ENCODE measurements at places on chromosomes 2 and 18.

DNA sequence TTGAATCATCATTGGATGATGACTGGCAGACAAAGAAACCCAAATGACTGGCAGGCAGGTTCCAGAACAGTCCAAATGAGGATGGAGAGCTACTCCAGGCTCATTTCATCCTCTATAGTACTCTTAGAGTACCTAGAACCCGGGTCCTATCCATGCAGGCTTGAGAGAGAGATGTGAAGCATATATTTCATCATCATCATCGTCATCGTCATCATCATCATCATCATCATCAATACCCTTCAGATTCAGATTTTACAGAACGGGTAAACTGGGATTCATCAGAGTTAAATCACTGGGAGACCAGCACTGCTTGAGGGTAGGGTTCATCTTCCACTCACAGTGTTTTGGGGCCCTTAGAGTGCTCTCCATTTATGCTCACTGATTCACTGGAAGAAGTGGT lies 52.3 kb downstream of the PAX8 start:
- no peak for DNase-seq

GRCh38 chr2:195017890-195018289 lies 639.1 kb upstream of the SLC39A10 start:
- no peak for DNase-seq

DNA sequence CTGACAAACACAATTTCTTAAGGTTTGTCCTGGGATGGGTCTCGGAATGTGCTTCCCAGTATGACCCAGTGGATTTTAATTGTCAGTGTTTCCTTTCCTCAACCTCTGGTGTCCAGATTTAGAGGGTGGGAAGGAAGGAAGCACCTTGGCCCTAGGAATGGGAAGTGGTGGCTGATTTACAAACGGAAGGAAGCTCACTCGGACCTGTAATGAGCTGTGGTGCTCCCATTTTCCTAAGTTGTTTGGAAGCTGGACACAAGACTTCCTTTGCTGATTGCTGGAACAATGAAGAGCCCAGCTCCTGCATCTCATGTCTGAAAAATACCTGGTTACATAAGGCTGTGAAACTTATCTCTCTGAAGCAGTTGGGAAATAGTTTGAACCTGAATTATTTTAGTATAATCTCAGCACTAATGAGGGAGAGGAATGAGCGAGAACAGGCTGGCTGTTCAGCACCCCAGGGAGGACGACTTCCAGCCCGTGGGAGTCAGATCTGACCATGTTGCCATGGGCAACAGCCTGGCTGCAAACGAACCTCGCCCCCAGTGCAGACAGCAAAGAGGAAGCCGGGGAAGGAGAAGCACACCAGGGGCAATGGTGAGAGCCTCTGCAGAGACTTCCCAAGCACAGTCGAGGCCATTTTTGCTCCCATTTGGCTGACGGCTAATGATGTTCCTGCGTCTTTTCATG lies 74.4 kb upstream of the ASB18 start:
- DNase-seq: no peak

GRCh38 chr2:19748073-19748375 lies 153.8 kb downstream of the TTC32 start:
- no peak for DNase-seq

DNA sequence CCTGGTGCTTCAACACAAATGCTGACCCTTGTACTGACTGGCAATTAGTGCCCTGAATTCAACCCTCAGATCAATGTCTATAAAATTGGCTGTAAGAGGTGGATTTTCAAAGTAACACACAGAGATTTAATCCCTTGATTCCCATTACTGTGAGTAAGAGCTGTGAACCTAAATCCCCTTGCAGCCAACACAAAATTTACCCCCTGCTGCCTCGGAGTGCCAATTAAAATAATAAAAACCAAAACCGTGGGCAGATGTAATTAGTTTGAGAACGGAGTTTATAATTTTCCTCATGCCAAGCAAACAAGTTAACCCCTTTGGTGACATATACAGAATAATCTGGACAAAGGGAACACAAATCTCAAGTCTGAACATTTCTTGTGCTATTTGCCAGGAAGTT lies 55.8 kb upstream of the REV1 start:
- DNase-seq: no peak

DNA sequence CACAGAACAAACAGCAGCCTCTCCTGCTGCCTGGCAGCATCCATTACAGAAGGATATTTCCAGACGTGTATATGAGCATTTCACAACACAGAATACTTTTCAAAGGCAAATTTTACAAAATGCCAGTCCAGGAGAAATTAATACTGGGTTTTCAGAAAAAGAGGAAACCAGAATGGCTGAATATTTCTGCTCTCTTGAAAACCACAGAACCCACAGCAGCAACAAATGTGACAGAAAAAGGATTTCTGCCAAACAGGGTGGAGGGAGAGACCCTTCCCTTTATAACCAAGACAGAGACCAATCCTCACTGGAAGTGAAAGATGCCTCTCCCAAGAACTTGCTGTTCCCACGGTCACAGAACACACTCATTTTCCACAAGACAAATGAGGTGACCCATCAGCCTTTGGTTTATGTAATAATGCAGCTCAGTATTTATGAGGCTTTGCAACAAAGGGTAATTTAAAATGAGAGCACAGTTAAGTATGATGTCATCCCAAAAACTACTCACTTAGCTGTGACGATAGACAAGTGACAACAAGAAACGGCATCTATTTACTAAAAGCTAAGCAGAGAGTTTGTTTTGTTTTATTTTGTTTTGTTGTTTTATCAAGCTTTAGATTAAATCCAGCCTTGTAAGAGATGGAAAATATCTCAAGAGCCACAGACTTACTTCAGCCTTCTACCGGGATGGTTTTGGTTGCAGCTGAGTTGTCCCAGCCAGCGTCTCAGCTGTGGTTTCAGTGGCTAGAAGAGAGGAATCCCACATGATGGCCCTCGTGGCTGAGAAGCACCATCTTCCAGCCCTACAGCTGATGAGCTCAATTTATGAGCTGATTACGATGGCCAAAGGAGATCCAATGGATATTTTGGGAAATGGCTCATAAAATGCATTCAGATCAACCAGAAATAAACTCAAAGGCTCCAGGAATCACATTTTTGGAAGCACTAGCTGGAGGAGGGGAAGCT lies 249.3 kb upstream of the AGAP1 start:
- DNase-seq: no peak

- peak; percentile 23 for DNase-seq
Measured at GRCh38 chr2:65057391-65058052, 1.3 kb downstream of the CEP68 start.

DNA sequence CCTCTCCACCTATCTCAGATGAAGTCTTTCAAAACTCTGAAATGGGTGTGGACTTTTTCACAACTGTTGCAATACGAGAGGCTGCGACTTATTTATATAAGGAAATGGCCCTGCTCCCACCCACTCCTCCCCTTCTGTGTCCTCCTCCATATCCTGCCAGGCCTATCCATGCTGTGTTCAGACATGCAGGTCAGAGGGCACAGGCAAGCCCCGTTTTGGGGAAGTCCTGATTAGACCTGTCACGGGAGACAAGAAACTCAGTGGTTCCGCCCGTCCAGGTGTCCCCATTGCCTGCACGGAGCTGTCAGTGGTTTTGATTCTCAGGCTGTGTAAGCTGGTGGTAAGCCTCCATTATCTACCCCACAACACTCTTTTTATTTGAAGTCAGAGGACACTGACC lies 99.6 kb upstream of the MGAT5 start:
- DNase-seq: no peak

- DNase-seq: no peak
Measured at GRCh38 chr2:3494984-3495666, 24.2 kb downstream of the ADI1 start.

GRCh38 chr2:31785876-31786275 lies 205.1 kb upstream of the SRD5A2 start:
- no peak for DNase-seq

DNA sequence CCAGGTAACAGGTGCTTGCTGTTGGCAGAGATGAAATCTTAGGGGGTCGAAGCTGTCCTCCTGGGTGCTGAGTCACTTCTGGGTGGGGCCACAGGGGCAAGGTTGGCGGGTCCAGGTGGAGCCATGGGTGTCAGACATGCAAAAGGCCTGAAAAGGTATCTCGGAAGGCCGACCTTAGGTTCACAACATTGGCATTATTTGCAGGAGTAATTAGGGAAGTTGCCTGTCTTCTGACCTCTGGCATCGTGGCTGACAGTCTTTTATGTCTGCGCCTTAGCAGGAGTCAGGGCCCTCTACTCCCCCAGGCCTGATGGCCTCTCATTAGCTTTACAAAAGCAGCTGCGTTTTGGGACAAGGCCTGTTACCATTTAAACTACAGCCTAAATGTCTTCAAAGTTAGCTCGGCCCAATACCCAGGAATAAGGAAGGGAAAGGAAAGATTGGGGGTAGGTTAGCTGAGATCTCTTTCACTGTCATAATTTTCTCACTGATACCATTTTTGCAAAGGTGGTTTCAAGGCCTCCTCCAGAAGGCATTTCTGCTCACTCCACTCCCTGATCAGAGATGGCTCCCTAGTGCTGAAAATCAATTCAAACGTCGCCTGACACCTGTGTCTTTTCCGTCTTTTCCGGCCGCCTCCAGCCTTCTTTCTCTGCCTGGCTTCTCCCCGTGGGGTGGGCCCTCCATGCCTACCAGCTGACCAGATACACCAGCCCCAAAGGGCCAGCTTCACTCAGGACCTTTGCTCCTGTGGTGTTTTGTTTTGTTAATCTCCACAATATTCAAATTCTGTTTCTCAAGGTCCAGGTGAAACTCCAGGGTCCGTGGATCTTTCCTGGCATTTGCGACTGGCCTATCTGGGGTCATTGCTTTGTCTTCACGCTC lies 90.8 kb downstream of the RHOB start:
- no peak for DNase-seq

GRCh38 chr2:25252291-25253152 lies 84.1 kb upstream of the POMC start:
- peak; percentile 52 for DNase-seq

- no peak for DNase-seq
Measured at GRCh38 chr2:178074123-178075005, 1.8 kb upstream of the PDE11A start.

- no peak for DNase-seq
Measured at GRCh38 chr18:2642771-2643170, 12.8 kb upstream of the SMCHD1 start.

GRCh38 chr2:237538001-237538720 lies 28.2 kb upstream of the PRLH start:
- no peak for DNase-seq

- DNase-seq: no peak
Measured at GRCh38 chr2:17544256-17544655, 3.8 kb downstream of the VSNL1 start.

GRCh38 chr2:36737131-36737750 lies 40.7 kb downstream of the VIT start:
- no peak for DNase-seq
